COLO829 (cell line): ENCODE measurements at places on chromosomes 4 and X.

DNA sequence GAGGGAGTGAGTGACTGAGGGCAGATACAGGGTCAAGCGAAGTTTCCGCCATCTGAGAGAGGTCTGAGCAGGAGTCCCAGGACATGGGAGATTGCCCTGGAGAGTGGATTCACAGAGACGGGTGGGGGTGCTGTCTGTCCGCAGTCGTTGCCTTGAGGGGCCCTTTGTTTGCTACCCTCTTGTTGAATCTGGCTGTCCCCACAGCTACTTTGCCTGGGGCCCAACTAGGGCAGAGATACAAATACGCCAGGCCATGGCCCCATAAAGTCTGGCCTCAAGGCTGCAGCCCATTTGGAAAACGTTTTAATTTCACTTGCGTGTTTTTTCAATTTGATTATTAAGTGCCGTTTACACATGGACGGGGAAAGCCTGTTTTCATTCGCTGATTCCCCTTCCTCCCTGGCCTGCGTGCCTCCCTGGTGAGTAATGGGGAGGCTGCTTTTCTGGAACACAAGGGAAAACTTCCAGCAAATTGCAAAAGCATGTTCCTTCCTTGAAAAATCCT lies 134.4 kb downstream of the SMIM20 start:
- DNase-seq = no peak

DNA sequence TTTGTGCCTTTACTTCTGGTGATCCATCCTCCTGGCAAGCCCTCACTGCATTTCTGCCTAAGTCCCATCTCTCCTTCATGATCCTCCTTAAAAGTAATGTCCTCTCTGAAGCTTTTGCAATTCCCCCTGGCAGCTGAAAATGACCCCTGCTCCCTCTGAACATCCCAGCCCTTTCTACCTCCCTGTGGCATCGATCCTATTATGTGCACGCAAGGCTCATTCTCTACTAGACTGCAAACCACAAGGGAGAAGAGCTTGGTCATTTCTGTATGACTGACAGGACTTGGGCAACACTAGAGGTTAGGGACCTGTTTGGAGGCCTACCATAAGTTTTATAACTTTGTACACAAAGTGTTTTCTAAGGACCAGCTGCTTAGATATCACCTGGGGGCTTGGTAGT lies 50.8 kb upstream of the RAP2C start:
- DNase-seq = no peak

DNA sequence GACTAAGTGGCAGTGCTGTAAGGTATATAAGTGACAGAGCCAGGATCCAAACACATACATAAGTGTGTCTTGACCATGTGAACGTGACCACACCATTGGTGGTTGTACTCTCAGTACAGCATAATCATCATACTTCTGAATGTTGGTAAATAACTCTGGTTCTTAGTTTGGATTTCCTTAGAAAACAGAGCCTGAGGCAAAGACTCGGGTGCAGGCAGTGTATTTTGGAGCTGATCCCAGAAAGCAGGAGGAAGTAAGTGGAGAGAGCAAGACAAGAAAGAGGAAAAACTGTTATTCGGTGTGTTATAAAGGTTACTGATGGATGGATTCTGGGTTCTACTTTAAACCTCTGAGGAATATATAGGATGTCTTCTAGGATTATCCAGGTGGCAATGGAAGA lies 127.9 kb downstream of the SLC39A8 start:
- DNase-seq = no peak

DNA sequence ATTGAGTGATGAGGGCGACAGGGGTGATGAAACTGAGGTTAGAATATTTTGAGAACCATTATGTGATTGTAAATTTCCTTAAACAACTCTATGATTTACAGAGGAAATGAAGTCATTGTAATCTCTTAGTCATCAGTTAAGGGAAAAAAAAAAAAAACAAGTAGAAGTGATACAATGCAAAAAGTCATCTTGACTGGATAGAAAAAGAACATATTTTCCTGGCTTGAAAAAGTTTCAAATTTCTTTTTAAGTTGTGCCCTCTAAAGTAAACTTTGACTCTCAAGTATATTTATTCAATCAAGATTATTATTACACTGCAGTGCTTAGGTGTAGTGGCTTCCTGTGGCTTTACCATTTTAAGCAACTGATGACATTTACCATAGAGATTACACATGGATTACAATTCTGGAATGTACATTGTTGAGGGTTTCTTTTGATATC lies 40.6 kb downstream of the GABRB1 start:
- DNase-seq = peak; percentile 8

GRCh38 chrX:18640686-18641085 lies 31.2 kb downstream of the RS1 start:
- DNase-seq = no peak

- DNase-seq = no peak
Observed at GRCh38 chr4:2482192-2482591, 13.3 kb downstream of the RNF4 start.

DNA sequence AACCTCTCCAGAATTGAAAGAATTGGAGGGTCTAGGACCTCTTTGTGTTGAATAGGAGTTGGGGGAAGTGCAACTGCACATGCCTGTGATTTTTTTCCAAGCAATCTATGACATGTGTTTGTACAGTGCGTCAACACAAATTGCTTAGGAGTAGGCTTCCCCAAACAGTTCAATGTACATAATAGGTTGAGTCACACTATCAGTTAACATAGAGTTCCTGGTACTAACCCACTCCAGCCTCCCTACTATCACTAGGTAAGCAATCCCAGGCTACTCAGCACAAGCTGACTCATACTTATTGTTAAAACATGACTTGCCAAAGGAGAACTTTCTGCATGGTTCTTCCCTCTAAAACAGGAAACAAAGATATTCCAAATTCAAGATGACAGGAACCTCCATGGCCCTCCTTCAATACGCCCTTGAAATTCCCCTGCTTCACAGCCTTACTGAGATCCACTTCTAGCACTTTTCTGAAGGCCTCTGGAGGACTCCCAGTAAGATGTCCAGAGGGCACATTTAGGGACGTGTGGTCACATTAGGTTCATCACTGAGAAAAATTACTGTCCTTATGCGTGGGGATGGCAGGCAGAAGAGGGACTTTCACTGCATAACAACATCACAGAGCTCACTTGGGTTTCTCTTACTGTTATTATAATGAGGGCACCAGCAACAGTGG lies 8.4 kb upstream of the VSIG1 start:
- no peak for DNase-seq

- peak; percentile 34 for DNase-seq
Observed at GRCh38 chr4:111268769-111269414, 646.0 kb upstream of the PITX2 start.

DNA sequence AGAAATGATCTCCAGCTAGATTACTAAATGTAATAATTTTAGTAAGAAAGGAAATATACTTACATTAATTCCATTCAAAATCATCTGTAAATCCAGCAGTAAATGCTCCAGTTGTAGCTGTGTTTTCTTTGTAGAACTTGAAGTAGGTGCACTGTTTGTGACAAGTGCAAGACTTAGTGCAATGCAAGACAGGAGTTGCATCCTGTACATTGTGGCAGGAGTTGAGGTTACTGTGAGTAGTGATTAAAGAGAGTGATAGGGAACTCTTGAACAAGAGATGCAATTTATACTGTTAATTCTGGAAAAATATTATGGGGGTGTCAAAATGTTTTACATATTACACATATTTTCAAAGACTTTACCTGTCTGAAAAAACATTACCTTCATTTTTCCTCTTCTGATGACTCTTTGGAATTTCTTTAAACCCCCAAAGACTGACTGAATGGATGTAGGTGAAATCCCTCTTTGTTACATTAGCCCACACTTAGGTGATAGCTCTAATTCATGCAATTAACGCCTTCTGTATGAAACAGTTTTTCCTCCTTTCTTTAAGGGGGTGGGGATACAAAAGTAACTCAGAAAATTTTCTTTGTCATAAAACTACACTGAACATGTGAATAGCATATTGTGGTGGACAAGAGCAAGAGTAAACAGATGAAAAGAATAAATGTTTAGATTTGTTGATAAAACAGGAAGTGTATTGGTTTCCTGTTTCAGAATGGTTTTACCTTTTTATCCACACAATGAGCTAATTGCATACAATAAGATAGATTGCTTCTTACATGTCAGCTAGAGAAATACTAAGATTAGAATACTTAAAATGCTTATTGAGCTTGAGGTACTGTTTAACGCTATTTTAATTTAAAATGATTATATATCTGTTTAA lies at the start of gene IL2:
TSS of gene IL2 (minus strand) at position 495 of the 886 bp plus-strand sequence. CDS start at position 210, 285 bp downstream.
- DNase-seq = no peak

DNA sequence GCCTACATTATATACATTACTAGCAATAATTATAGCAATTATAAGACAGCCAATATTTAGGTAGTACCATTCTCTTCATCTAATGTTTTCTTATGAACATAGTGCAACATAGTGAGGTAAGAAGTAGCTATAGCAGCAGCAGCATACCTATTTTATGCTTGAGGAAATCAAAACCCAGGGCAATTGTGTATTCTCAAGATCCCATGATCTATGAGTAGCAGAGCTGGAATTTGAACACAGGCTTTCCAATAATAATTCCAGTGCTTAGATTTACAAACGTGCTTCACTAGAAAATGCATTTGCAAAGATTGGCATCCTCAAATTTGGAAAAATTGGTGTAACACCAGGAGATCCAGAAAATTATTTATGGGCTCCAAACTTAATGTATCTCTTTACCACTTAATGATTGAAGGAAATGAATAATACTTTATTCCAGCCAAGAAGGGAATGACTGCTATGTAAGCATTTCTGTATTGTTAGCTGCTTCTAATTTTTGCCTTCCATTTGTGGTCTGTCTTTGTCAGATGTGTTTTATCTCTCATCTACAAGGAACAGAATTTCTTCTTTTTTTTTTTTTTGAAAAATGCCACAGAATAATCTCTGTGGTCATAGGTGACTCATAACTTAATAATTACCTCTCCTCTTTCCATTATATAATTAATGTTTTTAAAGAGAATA lies 451.1 kb downstream of the ARAP2 start:
- DNase-seq = no peak

- DNase-seq = no peak
Observed at GRCh38 chr4:85573270-85573669, 98.3 kb downstream of the ARHGAP24 start.

DNA sequence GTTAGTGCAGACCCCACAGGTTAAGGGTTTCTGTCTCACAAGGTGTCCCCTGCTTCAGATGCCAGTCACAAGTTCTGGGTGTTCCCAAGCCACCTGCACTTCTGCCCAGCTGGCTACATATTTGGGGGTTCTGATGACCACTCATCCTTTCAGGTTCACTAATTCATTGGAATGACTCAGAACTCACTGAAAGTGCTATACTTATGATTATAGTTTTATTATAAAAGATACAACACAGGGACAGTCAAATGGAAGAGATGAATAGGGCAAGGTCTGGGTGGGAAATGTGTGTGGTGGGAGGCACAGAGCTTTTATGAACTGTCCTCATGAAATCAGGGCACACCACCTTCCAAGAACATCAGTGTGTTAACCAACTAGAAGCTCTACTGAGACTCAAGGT lies 97.7 kb upstream of the CASK start:
- no peak for DNase-seq

DNA sequence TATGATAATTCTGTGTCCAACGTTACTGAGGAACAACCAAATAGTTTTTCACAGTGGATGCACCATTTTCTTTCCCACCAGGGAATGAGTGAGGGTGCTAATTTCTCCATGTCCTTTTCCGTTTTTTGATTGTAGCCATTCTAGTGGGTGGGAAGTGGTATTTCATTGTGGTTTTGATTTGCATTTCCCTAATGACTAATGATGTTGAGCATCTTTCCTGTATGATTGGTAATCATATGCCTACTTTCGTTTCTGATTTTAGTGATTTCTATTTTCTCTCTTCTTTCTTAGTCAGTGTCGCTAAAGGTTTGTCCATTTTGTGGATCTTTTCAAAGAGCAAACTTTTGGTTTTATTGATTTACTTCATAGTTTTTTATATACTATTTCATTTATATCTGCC lies 32.1 kb upstream of the TEX13D start:
- no peak for DNase-seq

DNA sequence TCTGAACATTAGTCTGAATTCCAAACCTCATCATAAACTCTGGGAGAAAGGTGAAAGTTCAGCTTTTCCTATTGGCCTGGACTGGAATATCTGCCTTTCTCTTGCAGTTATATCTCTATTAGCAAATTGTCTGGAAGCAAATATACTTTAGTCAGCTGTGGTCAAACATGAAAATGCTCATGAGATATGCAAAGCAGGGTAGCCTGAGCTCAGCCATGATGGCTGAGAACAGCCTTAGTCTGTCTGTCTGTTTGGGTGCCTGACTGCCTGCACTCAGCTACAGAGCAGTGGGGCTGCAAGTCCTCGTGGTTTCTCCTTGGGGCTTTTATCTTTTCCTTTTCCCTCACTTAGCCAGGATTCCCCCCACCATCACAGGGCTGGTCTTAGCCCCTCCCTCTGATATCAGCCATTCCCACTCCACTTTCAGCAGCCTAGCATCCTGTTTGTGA lies 19.5 kb upstream of the PGRMC2 start:
- no peak for DNase-seq
